ENCODE measurements at places on chromosomes 16 and 17.
A peak's percentile ranks its signal among the peaks of the same experiment; 100 is the strongest.

DNA sequence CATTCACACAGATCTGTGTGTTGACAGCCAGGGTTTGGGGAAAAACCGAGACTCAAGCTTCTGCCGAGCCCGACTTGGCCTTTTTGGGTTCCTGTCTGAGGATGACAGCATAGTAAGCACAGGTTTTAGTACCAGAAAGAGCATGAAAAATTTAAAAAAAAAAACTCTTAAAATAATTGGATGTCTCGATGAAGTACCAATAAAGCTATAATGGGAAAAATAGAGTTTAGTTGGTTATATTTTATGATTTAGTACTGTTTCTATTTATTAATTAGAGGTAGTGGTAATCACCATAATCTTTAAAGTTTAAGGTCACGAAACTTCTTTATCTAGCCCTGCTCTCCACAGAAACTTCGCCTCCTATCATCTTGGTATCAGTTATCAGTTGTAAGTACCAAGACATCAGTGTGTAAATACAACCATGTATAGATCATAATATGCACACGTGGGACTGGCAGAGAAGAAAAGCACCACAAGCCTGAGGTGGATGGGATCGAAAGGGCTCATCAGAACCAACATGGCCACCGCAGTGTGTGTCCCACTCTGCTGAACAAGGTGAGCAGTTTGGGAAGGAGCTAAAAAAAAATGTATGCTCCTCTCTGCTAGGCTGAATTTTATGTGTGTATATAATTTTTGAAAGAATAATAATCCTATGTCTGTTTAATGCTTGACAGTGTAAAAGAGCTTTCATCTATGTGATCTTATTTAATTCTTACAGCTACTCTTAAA, 14.4 kb upstream of the EEF2K start:
- DNase-seq = no peak

- DNase-seq = no peak
These were observed 135.2 kb downstream of the SHISA9 start for GRCh38 chr16:13036600-13036999.

DNA sequence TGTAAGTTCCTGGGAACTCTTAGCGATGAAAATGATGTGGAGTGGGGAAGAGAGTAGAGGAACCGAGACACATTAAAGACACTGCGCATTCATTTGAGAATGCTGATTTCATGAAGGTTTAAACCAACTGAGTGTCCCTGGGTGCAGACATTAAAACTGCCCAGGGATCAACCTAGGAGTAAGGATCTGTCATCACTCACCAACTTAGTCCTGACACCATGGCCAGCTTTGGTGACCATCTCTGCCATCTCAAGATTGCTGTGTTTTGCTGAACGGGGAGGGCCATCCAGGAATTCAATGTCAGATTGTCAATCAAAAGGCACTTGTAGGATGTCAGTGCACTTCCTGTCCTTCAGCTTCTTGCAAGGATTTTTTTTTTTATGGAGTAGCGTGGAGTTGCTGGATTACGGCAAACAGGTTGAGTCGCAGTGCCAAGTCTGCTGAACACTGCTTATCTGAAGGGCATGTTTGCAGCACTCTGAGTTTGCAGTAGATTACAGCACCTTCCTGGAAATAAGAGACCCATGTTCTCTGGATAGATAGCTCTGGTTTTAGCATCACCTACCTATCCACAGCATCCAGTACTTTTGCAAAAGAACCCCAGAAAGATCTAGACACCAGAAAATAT, 258.1 kb upstream of the IRX3 start:
- DNase-seq = no peak

DNA sequence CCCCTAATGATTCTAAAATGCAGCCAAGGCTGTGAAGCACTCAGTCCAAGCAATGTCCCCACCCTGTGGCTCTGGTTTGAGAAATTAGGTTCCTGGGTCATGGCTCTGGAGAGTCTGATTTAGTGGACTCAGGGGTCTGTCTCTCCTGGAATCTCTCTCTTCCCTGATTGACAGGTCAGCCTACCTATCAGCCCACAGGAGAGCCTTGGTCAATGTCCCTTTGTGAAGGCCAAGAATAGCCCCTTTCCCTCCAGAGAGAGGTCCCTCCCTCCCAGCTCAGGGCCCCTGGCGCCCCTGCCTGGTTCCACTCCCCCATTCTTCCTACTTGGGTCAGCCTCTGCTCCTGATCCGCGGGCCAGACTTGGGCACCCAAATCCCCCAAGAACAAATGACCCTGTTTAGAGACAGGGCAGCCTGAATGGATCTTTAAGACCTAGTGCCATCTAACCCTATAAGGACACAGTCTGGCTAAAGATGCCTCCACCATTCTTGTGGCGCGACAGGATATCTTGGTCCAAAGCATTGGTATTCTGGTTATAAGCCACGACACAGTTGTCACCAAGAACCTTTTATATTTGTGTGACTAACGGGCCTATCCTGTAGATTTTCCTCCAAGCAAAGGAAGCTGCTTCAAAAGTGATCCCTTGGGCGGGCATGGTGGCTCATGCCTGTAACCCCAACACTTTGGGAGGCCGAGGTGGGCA, 38.3 kb upstream of the PRSS54 start:
- no peak for DNase-seq

- DNase-seq = no peak
These were observed 187.0 kb downstream of the SEC14L1 start for GRCh38 chr17:77327566-77328464.

DNA sequence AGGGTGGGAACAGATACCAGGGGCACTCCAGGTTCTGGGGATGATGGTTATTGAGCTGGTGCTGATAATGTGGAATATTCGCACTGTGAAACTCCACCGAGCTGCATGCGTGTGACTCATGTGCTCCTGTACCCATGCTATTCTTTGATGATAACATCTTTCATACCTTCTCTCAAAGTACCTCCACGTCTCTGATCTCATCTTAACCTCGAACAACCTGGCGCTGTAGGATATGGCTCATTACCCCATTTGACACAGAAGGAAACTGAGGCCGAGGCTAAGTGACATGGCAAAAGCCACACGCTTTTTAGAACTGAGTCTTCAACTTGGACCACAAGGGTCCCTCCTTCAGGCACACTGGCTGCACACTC, 30.2 kb upstream of the MRPS23 start:
- DNase-seq = no peak

- DNase-seq = no peak
These were observed 50.8 kb upstream of the ZCCHC14 start for GRCh38 chr16:87543436-87544191.

DNA sequence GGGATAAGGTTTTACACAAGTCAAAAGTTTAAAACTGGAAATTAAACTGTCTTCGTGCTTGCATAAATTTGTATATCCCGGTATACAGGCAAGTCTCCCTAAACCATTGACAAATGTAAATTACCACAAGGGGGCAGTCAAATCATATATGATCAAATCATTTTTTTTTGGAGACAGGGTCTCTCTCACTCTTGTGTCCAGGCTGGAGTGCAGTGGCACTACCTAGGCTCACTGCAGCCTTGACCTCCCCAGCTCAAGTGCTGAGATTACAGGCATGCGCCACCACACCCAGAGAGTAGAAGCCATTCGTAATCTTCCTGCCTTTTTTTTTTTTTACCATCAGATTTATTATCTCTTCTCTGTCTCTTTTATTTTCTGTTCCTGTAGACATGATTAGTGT, 18.5 kb downstream of the TOP2A start:
- DNase-seq = peak; percentile 82

DNA sequence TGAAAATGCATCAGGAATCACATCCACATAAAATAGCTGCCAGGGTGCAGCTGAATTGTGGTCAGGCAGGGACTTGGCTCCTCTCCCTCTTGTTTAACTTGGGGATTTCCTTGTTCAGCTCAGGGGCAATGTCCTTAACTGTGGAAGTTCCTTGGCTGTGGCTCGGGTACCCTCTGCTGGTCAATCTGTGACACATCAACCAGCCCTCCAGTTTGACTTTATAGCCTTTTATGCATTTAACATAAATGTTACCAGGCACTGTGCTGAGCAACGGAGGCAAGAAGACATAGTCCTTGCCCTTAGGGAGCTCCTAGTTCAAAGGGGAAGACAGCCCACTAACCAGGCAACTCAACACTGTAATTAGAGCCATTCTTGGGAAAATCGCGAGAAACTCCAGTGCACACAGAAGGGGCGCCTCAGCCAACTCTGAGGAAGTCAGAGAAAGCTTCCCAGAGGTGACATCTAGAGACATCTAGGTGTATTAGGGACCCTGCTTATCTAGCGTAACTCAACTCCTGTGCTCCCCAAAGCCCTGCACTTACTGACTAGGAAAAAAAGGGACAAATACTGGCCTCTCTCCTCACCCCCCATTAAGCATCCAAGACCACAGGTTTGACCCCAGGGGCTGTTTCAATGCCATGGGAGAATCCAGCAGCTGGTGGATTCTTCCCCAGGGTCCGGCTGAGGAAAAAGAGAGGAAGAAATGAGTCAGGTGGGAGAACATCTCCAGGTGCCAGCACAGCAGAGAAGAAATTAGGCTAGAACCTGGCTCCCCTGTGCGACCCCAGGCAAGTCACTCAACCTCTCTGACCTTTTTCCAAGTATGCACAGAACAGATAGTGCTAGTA, 17.3 kb upstream of the EEF2K start:
- peak; percentile 39 for DNase-seq
